Kidney epithelial cell (primary cell): ENCODE measurements at places on chromosomes 1 and 21. TPM values are rescaled to one million over a fixed set of nuclear protein-coding genes. Genes with fewer than 3 reads are reported as not detected.

TMEM240 gene
- total RNA-seq: 2.8 and 3.9 TPM in 2 replicates

HSD3B1 gene
- total RNA-seq: not detected in 2 replicates

GBP7 gene
- total RNA-seq: not detected in 2 replicates

EVA1B gene
- total RNA-seq: 138 and 139 TPM in 2 replicates

PLPPR4 gene
- under 0.01 TPM in 1 of 2 replicates, not detected in the other for total RNA-seq

LCE5A gene
- not detected in 2 replicates for total RNA-seq

C1orf198 gene
- total RNA-seq: 68.1 and 68.6 TPM in 2 replicates

GRCh38 chr1:22662318-22662717 lies 9.3 kb downstream of the C1QB start:
- DNase-seq: no peak

DNA sequence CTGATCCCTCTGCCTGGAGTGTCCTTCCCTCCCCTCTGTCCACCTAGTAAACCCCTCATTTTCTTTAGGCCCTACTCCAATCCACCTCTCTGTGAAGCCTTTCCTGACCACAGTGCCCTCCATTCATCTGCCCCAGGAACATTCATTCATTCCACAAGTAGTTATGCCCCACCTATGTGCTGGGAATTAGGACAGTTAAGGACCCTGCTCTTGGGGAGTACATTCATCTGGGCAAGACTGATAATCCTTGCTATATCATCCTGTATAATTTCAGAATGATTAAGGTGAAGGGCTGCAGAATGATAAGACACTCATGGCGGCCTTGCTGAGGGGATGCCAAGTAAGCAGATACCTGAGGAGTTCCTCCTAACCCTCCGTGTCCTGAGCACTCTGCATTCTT lies 10.3 kb upstream of the FAM20B start:
- DNase-seq: no peak

DNA sequence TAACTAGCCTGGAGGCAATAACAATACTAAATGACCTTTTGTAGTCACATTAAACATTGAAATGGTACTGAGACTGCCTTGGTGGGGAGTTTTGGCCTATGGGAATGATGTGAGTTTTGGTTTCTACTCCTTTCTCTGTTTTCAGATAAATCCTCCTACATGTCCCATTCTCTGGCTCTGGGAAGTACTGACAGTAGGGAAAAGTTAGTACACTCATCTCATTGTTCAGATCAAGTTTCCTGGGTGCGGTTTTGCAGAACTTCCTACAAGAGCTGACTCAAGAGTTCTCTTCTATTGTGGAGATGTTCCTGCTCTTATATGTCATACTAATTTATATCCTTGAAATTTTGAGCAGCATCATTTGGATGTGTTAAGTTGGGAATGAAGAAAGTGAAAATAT lies 74.2 kb upstream of the MACF1 start:
- peak; percentile 56 for DNase-seq

- DNase-seq: no peak
Observed at GRCh38 chr1:35278886-35279554, 10.5 kb downstream of the ZMYM4 start.

GRCh38 chr1:205074084-205074483 lies 10.2 kb downstream of the TMEM81 start:
- no peak for DNase-seq

DNA sequence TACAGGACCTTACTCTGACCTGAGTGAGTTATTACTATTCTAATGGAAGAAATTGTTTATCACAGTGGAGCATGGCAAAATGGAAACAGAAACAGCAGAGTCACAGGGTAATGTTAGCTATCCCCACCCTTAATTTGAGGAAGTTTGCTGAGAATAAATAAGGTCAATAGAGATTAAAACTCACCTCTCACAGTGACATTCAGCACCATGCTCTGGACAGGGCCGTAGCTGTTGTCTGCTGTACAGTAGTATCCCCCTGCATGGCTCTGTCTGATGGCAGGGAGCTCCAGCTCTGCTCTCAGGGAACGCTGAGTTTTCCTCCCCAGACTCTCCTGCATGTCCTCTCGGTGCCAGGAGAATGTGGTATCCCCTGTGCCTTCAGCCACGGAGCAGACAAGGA lies 11.9 kb downstream of the FCRL4 start:
- no peak for DNase-seq

- no peak for DNase-seq
Observed at GRCh38 chr21:31905503-31906451, 33.0 kb downstream of the HUNK start.

DNA sequence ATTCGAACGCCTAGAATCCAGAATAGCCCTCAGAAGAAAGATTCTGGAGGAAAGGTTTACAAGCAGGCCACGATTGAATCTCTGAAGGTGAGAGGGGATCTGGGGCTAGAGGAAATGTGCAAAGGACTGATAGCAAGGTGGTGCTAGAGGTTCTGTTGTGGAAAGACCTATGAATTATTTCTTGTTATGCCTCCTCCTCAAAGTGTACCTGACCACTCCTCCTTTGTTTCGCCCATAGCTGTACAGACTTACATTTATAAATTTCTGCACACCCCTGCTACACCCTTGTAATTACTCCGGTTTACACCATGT lies 986 bp downstream of the TCEANC2 start:
- DNase-seq: no peak

DNA sequence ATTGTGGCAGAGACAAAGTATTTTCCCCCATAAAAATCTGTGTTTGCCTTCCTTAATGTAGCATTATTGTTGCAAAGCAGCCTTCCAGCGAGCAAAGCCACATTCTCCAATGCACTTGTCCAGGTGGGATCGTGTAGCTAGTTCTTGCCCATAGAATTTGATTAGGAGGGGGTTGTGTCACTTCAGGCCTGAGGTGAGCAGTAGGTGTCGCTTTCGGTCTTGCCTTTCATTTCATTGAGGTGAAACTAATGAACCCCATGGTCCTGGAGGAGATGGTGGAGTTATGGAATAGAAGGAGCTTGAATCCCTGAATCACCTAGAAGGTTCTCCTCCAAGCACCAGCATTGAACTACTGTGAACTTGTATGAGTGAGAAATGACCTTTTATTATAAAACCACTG lies 318.9 kb upstream of the PBX1 start:
- no peak for DNase-seq

DNA sequence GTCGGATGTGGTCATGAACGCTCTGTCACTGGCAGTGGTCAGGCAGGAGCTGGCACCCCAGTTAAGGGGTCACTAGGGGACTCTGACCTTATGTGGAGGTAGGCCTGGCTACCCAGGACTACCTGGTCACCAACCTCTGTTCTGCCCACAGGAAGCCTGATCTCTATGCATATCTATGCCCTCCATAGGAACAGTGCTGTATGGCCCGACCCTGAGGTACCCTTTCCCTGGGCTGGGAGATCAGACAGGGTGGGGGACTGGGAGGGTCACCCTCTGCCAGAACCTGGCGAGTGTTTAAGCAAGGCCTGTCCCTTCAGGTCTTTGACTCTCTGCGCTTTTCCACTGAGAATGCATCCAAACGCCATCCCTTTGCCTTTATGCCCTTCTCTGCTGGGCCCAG lies 19.0 kb downstream of the CYP4B1 start:
- DNase-seq: no peak

GRCh38 chr1:192984080-192984479 lies 75.1 kb downstream of the UCHL5 start:
- DNase-seq: no peak

DNA sequence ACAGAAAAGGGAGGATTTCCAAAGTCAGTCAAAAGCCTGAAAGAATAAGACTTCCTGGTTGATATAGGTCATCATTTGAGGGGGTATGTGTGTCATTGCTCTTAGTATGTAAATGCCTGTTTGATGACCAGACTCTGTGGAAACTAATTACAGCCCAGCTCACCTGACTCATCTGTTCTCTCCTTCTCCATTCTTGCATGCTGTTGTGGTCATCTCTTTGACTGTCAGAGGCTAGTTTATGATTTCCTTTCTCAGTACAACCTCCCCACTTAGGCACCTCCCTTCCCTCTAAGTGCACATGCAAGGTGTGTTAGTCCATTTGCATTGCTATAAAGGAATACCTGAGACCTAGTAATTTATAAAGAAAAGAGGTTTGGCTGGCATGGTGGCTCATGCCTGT lies 2.4 kb upstream of the C1orf116 start:
- peak; percentile 95 for DNase-seq

DNA sequence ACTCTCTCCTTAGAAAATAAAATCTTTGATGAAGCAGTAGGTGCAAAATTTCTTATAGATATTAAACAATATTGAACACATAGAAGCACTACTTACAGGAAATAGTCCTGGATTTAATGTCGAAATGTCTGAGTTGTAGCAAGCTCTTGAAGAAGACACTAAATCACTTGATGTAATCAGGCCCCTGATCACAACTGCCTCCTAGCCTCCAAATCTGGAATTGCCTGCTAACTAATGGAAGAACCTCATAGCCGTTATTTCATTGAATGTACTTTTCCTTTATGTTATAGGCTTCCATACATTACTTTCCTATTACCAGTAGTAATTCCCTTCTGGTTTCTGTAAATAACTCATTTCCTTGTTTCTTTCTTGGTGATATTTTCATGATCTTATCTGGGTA lies 675.7 kb upstream of the CHRM3 start:
- no peak for DNase-seq

- no peak for DNase-seq
Observed at GRCh38 chr1:43947061-43947873, 517 bp downstream of the IPO13 start.

DNA sequence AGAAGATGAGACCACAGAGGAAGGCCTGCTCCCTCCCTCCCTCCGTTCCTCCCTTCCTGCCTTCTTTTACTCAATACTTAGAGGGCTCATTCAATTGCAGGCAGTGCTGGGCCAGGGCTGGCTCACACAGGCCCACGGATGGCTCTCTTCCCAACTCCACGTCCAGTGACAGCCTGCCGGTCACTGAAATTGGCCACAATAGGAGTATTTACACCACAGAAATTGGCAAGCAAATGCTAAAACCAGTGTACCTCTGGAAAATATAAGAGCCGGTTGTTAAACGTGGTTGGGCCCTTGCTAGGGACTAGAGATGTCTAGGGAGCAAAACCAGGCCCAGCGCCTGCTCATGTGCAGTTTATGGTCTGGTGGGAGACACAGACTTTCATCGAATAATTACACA lies 72.4 kb upstream of the TMEM51 start:
- no peak for DNase-seq

- no peak for DNase-seq
Observed at GRCh38 chr1:56509713-56510641, 69.4 kb downstream of the PLPP3 start.

DNA sequence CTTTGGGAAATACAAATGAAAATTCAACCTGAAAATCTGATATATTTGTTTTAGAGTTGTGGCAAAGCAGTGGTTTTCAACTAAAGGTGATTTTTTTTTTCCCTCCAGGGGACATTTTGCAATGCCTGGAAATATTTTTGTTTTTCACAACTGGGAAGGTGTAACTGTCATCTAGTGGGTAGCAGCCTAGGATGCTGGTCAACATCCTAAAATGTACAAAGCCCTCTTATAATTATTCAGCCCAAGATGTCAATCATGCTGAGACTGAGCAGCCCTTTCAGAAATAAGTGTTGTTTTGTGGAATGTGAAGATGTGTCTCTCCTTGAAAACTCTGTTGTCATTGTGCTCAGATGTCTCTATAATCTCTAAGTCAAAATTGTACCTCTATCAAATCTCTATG lies 95.2 kb upstream of the NCAM2 start:
- no peak for DNase-seq

- no peak for DNase-seq
Observed at GRCh38 chr1:155882235-155882634, 22.9 kb downstream of the SYT11 start.

DNA sequence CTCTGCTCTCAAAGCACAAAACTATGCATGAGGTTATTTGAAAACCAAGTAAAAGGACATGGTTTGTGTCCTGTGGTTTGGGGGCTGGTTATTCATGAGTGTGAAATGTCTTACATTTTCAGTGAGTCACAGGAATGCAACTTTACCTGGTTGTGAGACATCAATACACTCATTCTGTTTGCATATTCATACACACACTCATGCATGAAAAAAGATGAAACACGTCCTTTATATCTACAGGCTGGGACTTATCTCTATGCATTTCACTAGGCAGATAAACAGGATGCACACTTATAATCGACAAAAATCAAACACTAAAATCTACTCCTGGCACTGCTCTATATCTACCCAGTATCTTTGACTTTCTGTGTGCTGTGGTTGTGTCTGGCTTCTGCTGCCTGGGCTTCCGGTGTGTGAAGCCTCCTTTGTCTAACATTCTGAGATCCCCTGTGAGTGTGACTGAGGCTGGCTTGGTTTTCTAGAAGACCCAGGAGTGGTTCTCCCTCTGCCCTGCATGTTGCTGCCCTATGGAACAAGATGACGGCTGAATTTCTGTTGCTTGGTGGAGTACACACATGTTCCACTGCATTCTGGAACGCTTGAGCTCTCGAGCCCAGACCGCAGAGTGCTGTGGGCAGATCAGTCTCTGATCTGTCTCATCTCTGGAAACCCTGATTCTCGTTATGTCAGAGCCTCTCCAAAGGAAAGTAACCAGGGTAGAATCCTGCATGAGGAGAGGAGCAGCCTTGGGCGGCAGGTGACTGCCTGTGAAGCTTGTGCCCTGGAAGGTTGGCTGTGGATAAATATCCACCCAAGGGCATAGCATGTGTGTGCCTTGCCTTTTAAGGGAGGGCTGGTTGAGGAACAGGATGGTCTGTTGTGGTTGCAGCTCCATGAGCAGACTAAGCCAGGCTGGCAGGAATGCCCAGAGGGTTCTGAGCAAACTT lies 19.7 kb upstream of the FASLG start:
- DNase-seq: peak; percentile 99

DNA sequence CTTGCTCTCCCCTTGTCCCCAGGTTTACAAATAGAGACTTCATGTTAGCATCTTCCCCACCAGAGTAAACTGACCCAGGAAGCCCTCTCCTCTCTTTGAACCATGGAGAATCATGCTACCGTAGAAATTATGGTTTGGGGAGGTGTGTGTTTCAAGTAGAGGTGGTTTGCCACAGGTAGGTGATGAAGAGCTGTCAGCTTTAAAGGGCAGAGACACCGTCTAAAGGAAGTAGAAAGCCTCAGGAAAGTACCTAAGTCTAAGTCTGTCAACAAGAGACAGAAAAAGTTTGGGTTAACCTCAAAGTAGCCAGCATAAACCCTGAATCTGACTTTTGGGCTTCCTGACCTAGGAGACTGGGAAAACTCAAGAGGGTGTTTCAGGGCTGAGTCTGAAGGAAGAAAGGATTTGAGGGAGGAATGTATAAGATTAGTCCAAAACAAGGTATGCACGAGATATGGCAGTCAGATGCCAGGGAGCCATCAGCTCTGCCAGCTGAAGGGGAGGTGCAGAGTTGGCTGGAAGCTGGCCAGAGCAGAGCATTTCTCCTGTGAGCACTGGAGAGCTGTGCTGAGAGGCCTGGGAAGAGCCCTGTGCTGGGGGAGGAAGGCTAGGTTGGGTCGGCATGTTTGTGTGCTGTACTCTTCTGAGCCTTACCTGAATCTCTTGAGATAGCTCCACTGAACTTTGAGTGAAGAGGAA lies 14.3 kb downstream of the ADAMTSL4 start:
- DNase-seq: no peak

DNA sequence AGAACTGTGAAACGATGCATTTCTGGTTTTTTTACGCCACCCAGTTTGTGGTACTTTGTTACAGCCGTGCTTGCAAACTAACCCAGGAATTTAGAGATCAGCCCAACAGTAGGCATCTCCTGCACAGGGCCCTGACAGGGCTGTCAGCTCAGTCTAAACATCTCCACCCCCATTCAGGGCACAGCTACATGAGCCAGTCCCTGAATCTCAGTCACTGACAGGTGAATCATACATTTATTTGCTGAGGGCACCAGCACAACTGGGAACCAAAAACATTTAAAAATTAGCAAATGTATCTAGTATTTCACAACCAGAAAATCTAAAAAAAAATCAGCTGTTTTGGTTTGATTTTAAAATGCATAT lies 30.7 kb downstream of the PRDX6 start:
- DNase-seq: peak; percentile 42
